GM23338 (cell line): ENCODE measurements at places on chromosomes 6 and 20. TPM values are rescaled to one million over a fixed set of nuclear protein-coding genes. Genes with fewer than 3 reads are reported as not detected.

RXRB gene
- total RNA-seq: 11.3 and 11.6 TPM in 2 replicates

ANGPT4 gene
- 0.17 and 1.0 TPM in 2 replicates for total RNA-seq

SMIM29 gene
- total RNA-seq: 5.0 and 9.0 TPM in 2 replicates

SESN1 gene
- 36.2 and 36.4 TPM in 2 replicates for total RNA-seq

BPI gene
- not detected in 2 replicates for total RNA-seq

DNA sequence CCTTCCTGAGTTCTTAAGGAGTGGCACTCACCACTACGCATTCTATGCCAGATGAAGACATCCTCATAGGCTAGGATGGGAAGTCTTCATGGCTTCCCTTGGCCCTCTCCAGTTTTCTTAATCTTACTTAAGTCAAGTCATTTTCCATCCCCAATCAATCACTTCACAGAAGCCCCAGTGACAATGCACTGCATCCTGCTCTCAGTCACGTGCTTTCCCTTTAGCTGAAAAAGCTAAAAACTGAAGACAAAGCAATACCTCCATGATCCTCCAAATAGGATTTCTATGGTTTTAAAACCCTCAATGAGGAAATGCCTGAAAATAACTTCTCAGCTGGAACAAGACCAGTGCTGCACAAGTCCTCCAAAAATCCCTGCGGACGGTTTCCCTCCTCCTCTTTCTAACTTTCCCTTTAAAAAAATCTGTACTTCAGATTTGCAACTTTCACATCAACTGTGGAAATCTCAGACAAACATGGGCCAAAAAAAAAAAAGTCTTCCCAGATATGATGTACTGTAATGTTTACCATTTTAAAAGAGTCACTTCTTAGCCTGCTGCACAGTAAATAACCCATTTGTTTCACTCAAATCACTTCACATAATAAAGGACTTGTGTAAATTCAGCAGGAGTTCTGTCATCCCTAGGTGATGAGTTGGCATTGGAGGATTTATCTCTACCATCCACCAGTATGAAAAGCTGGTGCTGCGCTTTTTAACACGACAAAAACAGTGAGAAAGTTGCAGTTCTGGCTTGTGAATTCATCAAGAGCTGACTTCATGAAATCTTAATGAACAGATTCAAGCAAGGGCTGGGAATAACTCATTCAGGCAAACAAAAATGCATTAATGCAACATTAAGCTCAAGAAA, 590.0 kb upstream of the NOX3 start:
- no peak overlapping the region for H3K27ac ChIP-seq
- no peak for DNase-seq
- no peaks in the 10 kb centered on the region for H3K36me3 ChIP-seq
